Suppressor macrophage (primary cell): ENCODE measurements at places on chromosomes 2 and 18.

GRCh38 chr2:235766278-235766677, 272.4 kb downstream of the AGAP1 start:
- DNase-seq = peak; percentile 68

GRCh38 chr2:72115110-72116080, 32.3 kb downstream of the CYP26B1 start:
- DNase-seq = no peak

- DNase-seq = no peak
These were observed 18.5 kb downstream of the CCDC138 start for GRCh38 chr2:108805032-108805431.

DNA sequence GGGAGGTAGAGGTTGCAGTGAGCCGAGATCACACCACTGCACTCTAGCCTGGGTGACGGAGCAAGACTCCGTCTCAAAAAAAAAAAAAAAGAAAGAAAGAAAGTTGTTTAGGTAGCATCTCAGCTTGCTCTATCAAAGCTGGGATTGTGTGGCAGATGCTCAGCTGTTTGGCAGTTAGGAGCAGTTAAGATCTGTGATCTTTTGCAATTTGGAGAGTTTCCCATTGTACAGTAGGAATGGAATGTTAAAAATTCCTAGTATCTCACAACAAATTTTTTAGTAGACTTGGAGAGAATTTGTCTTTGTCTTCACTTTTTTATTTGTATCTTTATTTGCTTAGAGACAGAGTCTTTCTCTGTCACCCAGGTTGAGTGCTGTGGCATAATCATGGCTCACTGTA, 122.9 kb upstream of the UNC80 start:
- no peak for DNase-seq

- DNase-seq = no peak
These were observed 152.8 kb upstream of the ACAA2 start for GRCh38 chr18:49966090-49966489.

GRCh38 chr2:11532416-11533055, 1.3 kb upstream of the GREB1 start:
- no peak for DNase-seq

GRCh38 chr2:197668296-197668695, 7.1 kb downstream of the RFTN2 start:
- no peak for DNase-seq

DNA sequence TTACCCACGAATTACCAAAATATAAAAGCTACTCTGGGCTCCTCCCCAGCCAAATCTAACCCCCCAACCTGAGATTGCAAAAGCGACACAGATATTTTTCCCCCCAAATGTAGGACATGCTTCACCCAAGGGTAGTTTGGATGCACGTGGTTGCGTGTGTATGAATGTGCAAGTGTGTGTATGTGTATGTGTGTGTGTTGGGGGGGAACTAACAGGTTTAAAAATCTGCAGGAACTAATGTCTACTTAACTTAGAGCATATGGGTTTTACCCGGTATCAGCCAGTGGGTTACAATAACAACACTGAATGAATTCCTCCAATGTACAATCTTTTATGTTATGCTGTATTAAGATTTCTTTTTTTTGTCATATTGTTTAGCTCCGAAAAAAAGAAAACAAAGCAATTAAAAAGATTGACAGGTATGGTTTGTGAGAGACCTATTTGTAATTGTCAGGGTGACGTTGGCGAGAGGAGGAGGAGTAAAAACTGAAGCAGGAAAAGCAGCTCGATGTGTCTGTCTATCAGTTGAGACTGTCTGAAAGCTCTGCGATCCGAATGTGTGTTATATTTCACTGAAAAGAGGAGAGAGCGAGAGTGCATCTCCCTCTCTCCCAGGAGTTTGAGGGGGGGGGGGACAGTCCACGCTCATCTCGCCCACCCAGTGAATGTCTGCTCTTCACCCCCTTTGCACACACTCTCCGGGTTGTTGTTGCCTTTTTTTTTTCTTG, at the start of gene TSHZ1:
TSS of gene TSHZ1 (plus strand) at position 524 of the 728 bp plus-strand sequence. CDS start 1,080 bp downstream, outside the sequence.
- DNase-seq = peak; percentile 60

- no peak for DNase-seq
These were observed 243.9 kb downstream of the PRKCE start for GRCh38 chr2:45895241-45895861.

DNA sequence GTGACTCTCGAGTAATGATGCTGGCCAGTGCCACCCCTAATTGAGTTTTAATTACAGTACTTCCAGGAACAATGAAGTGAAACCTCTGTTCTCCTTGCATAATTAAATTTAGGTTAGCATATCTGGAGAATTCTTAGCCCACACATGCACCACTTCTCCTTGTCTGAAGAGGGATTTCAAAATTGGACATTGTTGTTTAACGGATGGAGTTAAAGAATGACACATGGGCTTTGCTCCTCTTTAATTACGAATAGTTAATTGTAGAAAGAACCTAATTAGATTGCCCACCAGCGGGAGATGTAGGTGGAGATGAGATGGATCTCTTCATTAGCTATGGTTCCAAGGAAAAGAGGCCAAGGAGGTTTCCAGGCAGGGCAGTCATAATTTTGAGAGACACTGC, 33.1 kb upstream of the EN1 start:
- no peak for DNase-seq

DNA sequence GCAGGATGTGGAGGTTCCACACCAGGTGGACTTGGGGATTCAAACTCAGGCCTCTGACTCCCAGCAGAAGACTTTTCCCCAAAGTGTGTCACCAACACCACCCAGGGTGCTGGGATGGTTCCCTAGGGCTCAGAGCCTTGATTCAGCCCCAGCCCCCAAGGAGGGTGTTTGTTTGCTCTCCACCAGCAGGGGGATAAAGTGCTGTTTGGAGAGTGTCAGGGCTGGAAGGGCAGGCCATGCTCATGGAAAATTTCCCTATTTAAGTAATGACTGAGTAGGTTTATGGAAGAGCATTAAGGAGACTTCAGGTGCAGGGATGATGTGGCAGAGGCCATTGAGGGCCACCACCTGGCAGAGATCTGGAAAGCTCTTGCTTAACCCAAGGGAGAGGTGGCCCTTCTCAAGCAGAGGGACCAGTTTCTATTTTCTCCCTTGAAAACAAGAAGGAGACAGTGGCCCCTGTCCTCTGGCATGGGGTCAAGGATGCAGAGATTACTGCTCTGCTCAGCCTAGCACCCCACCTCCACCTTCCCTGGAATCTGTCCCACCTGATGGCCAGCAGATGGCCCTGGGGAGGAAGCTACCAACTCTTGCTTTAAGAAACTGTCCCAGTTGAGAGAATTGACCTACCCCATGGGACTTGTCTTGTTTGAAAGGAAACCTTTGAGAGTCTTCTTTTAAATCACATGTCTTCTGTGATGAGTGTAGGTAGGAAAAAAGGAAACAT, 122.1 kb downstream of the ACOXL start:
- no peak for DNase-seq

DNA sequence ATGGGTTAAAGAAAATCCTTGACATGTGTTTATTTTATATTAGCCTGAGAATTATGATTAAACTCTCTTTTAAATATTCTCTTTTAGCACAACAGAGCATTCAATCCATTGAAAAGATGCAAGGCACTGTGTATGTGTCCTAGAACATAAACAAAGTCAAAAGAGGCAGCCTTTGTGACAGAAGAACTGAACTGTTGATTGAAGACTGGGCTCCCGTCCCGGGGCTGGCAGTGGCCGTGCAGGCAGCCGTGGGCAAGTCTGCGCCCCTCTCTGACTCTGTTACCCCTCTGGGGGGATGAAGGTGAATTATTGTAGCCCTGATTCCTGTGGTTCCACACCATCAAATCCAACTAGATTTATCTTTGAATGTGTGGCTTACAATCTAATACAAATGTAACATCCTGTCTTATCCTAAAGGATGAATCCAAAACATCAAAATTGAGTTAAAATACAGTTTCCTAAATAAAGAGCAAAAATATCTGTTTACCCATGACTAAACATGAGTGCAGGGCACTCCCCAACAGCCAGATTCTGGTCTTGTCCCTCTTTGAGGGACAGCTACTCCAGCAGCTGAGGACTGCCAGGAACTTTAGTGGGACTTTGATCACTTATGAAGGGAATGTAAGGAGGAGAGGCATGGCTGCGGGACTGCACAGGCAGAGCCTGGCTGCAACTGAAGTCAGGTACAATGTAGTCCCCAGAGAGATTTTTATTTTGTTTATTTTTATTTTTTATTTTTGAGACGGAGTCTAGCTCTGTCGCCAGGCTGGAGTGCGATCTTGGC, 37.3 kb upstream of the SH3BP4 start:
- no peak for DNase-seq

DNA sequence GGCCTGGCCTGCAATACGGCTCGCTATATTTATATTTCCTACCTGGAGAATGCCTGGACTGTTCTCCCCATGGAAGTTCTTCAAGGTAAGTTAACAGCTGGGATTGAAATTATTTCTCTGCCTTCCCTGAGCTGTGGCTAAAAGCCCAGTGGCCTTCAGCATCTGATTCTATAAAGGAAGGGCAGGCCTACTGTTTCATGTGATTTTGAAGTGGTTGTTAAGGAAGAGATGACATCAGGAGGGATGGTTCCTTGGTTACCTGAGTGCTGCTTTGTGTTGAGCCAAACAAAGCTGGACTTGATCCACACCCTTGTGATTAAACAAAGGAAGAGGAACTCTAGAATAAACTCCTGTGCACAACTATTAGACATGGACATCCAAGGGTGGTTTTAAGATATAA, 61.6 kb downstream of the MFSD6 start:
- DNase-seq = peak; percentile 50

- DNase-seq = no peak
These were observed 22.7 kb downstream of the PDE1A start for GRCh38 chr2:182404092-182404491.

DNA sequence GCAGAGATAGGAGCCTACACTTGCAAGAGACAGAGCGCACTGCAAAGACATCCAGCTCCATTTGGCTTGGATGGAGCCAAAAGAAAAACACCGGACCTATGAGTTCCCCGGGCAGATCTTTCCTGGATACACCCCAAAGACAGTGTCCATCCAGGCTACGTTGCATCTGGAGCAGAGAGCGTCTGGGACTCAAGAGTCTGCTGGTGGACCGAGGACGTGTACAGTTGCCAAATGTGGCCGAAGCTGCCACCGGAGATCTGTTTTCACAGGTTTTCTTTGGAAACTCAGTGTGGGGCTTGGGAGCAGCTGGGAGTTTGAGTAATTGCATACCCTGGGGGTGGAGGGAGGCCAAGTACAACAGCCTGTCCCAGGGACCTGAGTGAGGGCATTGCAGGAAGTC, 192.3 kb upstream of the OSR1 start:
- no peak for DNase-seq

GRCh38 chr18:7084080-7085065, 33.2 kb downstream of the LAMA1 start:
- no peak for DNase-seq

DNA sequence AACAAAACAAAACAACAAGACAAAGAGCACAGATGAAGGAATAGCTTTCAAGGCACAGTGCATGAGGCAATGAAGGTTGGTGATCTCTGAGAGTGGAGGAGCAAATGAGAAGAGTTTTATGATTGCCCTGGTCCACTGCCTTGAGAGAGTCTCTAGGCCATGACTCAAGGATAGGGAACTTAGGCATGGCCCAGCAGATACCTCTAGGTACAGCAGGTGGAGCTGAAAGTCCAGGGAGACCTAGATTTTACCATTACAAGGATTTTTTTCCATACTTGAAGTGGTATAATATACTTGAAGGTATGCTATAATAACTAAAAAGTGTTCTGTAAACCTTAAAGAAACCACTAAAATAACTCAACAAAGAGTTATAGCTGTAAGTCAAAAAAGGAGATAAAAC, 239.5 kb upstream of the KLHL29 start:
- no peak for DNase-seq

GRCh38 chr18:54967786-54968185, 8.5 kb upstream of the CCDC68 start:
- no peak for DNase-seq

GRCh38 chr2:145961846-145962245, 1441.9 kb upstream of the ZEB2 start:
- DNase-seq = no peak

- DNase-seq = peak; percentile 40
These were observed 152.8 kb downstream of the SMAD2 start for GRCh38 chr18:47777626-47778025.

DNA sequence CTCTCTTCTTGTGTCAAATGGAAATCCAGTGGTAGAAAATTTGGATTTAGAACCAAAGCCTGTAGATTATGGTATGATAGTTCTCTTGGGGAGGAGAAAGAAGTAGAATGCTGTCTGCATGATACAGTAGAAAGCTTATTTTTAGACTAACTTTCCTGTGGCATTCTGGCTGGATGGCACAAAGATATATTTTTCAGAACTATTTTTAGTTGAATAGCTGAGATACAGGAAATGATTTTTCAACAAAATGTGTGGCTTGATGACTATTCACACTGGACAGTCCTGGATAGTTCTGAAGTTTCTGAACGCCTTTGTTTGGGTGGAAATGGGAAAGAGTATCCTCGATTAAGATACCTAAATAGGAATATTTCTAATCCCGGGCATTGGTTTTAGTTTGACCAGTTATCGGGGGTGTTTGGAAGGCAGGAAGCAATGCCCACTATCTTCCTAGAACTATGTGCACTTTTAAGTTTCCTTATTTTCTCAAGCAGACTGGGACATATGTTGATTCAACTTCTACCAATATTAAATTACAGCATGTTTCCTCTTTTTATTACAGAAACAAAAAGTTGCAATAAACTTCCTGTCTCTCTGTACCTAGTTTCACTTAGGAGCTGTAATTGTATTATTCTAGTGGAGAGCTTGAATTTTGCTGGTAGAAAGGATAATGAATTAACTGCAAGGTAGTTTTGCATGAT, 32.1 kb downstream of the GDF7 start:
- DNase-seq = no peak

DNA sequence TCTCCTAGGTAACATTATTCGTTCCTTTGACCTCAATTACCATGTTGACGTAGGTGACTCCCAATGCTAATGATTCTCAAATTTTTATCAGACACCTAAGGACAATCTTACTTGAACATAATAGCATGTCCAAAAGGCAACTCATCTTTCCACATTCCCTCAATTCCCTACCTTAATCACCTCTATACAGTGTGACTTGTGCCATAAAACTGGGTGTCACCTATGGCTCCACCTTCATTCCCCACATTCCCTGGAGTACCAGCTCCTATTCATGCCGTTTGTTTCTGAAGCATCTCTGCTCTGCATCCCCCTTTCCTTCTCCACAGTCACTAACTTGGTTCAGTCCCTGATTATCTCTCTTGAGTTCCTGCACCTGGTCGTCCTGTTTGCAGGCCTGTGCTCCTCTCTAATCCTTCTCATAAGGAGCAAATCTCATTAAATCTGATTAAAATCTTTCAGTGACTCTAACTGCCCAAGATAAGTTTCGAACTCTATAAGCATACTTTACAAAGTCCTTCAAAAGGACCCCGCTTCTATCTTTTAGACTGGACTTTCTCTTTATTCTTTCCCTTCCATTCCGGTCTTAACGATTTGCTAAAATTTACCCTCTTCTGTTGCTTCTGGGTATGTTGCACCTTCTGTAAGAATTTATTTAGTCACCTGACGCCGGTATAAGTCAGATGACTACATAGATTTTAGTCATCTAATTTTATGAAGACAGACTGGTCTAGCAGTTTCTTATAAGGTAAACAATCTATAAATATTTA, 128.7 kb downstream of the OSBPL1A start:
- DNase-seq = no peak

GRCh38 chr2:234686088-234686890, 189.4 kb upstream of the ARL4C start:
- DNase-seq = no peak

GRCh38 chr18:46167971-46168370, 63.8 kb downstream of the HAUS1 start:
- DNase-seq = peak; percentile 37
